NCI-H1436 treated with DMSO at 0.1 percent for 48 hours (cell line): ENCODE measurements at places on chromosomes 2 and 18.

GRCh38 chr18:69865776-69866175 lies 81.9 kb downstream of the CD226 start:
- DNase-seq = no peak

GRCh38 chr2:163734401-163734800 lies 1.4 kb downstream of the FIGN start:
- DNase-seq = no peak

- DNase-seq = no peak
Observed at GRCh38 chr18:25102662-25103061, 249.3 kb downstream of the ZNF521 start.

DNA sequence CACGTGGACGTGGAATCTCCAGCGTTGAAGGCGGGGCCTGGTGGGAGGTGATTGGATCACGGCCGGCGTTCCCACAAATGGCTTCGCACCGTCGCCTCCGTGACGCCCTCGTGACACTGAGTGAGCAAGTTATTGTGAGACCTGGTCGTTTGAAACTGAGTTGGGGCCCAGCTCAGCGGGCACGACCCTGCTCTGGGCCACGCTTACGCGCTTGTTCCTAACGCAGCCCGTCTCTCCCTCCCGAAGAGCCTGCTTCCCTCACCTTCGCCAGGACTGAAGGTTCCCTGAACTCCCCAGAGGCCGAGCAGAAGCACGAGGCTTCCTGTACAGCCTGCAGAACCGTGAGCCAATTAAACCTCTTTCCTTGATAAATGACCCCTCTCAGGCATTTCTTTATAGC lies 121.8 kb downstream of the RTP5 start:
- DNase-seq = no peak

GRCh38 chr2:46332686-46333281 lies 35.6 kb downstream of the EPAS1 start:
- DNase-seq = no peak

GRCh38 chr2:56184500-56185011 lies 766 bp downstream of the CCDC85A start:
- no peak for DNase-seq

DNA sequence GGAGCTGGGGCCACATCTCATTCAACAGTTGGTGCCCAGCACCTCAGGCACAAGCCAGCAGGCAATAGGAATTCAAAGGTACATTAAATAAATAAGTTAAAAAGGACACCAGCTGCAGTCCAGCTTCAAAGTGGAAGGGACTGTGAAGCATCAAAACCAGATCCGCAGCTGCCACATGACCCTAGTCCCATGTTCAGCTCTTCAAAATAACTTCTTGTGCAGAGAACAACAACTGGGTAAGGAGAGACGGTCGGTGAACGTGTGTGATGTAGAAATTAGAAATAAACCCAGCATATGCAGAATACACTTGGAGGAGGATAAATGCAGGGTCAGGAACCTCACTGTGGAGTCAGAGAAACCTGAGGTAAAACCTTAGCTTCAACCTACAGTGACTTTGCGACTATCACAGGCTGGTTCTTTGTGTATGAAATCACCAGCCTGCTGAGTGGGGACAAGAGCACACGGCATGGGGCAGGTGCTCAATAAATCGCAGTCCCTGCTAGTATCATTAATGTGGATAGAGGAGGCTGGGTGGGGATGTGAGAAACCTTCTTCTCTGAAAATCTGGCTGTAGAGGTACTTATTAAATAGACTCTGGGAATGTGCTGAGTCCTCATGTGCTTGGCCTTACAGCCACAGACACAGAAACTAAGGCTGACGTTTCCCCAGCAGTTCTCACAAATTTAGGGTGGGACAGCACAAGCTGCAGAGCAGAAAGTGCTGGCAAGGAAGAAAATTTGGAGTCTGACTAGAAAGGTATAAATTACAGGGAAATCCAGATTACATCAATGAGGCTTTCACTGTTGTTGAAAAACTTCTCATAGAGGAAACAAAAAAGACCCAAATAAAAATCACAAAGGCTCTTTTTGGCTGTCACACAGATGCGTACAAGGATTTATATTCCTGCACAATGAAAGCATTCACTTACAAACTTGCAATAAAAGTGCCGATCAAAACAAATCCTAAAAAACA lies 20.7 kb downstream of the FBXO15 start:
- DNase-seq = no peak

DNA sequence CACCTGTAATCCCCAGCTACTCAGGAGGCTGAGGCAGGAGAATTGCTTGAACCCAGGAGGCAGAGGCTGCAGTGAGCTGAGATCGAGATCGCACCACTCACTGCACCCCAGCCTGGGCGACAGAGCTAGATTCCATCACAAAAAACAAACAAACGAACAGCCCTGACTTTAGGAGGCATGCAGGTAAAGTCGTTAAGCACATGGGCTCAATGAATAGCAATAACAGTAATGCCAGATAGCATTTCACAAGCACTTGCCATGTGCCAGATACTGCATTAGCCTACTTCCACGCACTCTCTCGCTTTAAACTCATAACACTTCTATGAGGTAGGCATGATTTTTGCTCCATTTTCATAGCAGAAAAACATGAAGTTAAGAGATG lies 135.6 kb upstream of the KLHL14 start:
- DNase-seq = no peak

DNA sequence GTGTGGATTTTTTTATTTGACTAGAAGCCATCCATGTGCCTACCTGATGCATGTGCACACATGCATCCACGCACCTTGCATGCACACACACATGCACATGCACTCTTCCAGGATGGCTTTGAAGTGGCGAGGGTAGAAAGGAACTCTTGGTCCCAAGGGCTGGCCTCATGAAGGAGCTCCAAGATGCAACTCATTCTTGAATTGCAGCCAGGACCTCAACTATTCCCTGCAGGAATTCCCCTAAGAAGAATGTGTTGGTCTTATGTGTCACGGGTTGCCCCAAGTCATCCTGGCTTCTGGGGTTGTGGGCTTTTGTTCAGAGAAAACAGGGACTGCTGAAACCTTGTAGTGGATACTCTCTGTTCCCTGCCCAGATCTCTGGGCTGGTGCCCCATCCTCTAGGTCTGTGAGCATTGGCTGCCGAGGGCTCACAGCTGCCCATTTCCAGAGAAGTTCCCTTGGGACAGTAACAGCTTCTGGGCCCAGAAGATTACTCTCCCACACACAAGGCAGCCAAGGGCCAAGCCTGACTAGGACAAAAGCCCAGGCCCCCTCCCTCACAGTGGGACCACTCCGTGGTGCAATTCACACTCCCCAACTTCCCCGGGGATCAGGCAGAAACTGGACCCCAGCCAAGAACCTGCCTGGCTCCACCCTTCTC lies 137.6 kb downstream of the COPS8 start:
- no peak for DNase-seq

GRCh38 chr18:62721839-62722795 lies 6.8 kb downstream of the PHLPP1 start:
- no peak for DNase-seq

GRCh38 chr2:224111576-224111975 lies 72.5 kb upstream of the SERPINE2 start:
- no peak for DNase-seq

DNA sequence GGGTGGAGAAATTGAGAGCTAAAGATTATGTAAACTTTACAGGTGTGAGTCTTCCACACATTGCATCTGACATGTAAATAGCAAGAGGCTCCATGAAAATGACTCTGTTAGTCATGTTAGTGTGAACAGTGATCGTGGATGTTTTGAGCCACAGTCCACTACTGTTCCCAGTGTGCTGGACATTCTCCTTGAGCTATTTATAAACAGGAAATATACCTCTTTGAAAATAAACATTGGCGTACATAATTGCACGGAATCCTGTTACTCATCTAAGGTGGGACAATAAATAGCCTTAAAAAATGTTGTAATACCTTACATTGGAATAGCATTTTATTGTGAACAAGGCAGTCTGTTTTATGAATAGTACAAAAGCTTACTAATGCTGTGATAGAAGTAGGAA lies 37.0 kb downstream of the LIMS1 start:
- DNase-seq = no peak

- DNase-seq = no peak
Observed at GRCh38 chr2:154698296-154698720, at the start of gene KCNJ3. Gene KCNJ3 (plus strand): TSS chr2:154698695. CDS start chr2:154698776, 81 bp downstream.

- DNase-seq = no peak
Observed at GRCh38 chr18:48680339-48681250, 141.8 kb downstream of the CTIF start.

GRCh38 chr18:22977847-22978701 lies 44.9 kb downstream of the RBBP8 start:
- no peak for DNase-seq

DNA sequence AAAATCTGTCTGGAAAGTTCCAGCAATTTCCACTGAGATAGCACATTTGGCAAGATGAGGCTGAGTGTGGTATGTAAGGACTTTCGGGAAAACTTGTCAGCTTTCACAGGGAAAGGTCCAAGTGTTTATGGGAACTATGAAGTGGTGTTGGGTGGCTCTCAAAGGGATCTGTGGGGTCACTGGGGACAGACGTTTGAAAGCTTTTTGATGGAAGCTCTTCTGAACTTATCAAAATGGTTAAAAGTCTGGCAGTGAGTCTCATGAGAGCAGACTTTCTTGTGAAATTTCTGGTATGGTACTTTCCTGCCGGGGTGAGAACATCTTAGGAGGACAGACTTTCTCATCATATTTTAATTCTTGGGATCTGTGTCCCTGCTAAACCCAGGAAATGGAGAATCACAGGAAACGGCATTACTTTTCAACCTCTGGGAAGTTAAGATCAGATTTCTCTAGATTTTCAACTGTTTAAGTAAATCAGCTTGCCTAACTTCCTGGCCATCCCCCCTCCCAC lies 546.3 kb upstream of the ZEB2 start:
- DNase-seq = no peak

GRCh38 chr18:78242806-78243205 lies 736.8 kb upstream of the SALL3 start:
- no peak for DNase-seq

GRCh38 chr2:33371304-33372090 lies 105.0 kb upstream of the RASGRP3 start:
- no peak for DNase-seq

GRCh38 chr2:69033461-69034095 lies 20.6 kb downstream of the ANTXR1 start:
- no peak for DNase-seq

DNA sequence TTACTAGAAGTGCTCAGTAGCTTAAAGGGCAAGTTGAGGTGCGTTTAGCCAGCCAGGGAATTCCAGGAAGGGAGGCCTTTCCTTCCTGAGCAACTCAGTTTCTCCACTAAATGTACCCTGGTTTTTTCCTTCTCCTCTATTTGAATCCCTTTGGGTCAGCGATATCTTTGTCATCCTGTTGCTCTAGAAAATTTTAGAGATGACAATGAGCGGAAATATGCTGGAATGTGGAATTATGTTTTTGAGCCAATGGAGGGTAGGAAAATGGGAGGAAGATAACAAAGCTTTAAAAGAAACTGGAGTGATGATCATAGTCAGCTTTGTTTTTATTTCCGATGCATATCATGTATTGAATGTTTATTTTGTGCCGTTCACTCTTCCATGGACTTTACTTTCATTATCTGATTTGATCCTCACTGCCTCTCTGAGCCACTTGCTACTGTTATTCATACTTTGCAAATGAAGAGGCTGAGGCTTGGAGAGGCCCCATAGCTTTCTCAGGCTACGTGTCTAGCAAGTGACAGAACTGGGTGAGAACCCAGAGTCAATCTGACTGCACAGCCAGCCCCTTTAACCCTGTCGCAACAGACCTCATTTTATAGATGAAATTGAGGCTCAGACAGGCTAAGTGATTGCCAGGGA lies 67.3 kb downstream of the NTSR2 start:
- no peak for DNase-seq

DNA sequence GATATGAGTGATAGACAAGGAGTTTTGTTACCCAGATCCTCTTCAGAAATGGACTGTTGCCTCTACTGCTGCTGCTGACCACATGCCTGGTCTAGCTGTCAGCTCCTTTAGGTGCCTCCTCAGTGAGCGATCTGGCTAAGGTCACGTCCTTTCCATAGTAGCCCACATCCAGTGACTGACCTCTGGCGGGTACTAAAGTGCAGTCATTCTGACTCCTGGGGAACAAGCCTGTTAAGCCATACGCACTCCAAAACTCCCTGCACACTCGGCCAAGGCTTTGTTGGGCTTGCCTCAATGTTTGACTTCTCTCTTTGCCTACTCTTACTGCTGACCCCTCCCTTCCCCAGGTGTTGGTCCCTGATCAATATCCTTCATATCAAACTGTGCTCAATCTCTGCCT lies 685.2 kb downstream of the IRS1 start:
- no peak for DNase-seq

GRCh38 chr2:16197504-16198147 lies 257.3 kb downstream of the MYCN start:
- DNase-seq = no peak

DNA sequence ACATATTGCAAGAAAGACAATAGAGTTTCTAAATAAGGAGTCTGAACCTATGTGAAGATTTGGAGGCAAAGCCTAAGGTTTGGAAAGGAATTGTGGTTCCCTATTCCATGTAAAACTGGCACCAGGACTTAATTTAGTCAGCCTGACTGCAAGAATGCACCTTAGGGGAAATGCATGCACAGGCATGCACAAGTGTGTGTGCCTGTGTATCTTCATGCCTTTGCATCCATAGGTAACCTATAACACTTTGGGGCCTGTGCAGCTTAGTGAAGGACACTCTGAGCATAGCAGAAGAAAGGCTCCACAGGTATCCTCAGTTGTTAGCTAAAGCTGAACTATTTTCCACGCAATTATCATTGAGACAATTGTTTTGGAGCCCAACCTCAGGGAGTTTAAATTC lies 73.4 kb downstream of the RPRM start:
- no peak for DNase-seq

DNA sequence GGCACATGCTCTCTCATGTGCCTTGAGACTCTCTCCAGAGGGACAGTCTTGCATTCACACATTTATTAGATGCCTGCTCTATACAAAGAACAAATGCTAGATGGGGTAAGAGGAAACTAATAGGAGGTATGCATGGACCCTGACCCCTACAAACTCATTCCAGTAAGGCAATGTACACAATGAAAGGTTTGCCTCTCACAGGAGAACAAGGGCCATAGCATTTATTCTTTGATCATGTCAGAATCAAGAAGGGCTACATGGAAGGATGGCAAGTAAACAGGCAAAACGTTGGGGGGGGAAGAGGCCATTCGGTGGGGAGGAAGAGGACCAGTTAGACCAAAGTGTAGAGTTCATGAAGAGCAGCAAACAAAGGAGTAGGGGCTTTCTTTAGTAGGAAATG lies 130.2 kb downstream of the TMEM163 start:
- DNase-seq = no peak

GRCh38 chr2:8857709-8858108 lies 20.3 kb upstream of the KIDINS220 start:
- no peak for DNase-seq
